Osteoblast (primary cell): ENCODE measurements at places on chromosomes 5 and 9.

- peaks cover 46% of the 10 kb centered on the region for H3K4me1 ChIP-seq
- H3K27ac ChIP-seq, result peak overlapping the region; percentile 96
- H3K27me3 ChIP-seq, result no peaks in the 10 kb centered on the region
- no peaks in the 10 kb centered on the region for H3K36me3 ChIP-seq
- no peak for DNase-seq
- no peak overlapping the region for H3K4me3 ChIP-seq
These were observed 34.7 kb upstream of the TGFBI start for GRCh38 chr5:135993880-135994636.

- H3K27me3 ChIP-seq, result no peaks in the 10 kb centered on the region
- H3K4me3 ChIP-seq, result no peak overlapping the region
- H3K36me3 ChIP-seq, result no peaks in the 10 kb centered on the region
- no peak for DNase-seq
These were observed 3.4 kb upstream of the IFNA10 start for GRCh38 chr9:21210311-21210710.

DNA sequence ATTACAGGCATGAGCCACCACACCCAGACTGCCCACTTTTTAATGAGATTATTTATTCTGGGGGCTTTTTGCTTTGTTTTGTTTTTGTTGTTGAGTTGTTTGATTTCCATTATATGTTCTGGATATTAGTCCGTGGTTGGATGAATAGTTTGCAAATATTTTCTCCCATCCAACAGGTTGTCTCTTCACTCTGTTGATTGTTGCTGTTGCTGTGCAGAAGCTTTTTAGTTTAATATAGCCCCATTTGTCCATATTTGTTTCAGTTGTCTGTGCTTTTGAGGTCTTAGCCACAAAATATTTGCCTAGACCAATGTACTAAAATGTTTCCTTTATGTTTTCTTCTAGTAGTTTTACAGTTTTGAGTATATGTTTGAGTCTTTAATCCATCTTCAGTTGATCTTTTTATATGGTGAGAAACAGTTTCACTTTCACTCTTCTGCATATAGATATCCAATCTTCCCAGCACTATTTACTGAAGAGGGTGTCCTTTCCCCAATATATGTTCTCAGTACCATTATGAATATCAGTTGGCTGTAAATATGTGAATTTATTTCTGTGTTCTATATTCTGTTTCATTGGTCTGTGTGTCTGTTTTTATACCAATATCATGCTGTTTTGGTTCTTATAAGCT is 30.2 kb upstream of the TBCA start:
- DNase-seq, result no peak
- H3K27me3 ChIP-seq, result no peaks in the 10 kb centered on the region
- no peaks in the 10 kb centered on the region for H3K36me3 ChIP-seq
- no peak overlapping the region for H3K27ac ChIP-seq

- DNase-seq, result peak; percentile 54
- no peaks in the 10 kb centered on the region for H3K36me3 ChIP-seq
- no peaks in the 10 kb centered on the region for H3K4me1 ChIP-seq
- no peaks in the 10 kb centered on the region for H3K27me3 ChIP-seq
- no peak overlapping the region for H3K27ac ChIP-seq
These were observed 87.6 kb downstream of the FREM1 start for GRCh38 chr9:14822666-14823065.

GRCh38 chr9:26159575-26160392 is 481.5 kb upstream of the TUSC1 start:
- no peaks in the 10 kb centered on the region for H3K27me3 ChIP-seq
- DNase-seq, result no peak
- H3K27ac ChIP-seq, result no peak overlapping the region

DNA sequence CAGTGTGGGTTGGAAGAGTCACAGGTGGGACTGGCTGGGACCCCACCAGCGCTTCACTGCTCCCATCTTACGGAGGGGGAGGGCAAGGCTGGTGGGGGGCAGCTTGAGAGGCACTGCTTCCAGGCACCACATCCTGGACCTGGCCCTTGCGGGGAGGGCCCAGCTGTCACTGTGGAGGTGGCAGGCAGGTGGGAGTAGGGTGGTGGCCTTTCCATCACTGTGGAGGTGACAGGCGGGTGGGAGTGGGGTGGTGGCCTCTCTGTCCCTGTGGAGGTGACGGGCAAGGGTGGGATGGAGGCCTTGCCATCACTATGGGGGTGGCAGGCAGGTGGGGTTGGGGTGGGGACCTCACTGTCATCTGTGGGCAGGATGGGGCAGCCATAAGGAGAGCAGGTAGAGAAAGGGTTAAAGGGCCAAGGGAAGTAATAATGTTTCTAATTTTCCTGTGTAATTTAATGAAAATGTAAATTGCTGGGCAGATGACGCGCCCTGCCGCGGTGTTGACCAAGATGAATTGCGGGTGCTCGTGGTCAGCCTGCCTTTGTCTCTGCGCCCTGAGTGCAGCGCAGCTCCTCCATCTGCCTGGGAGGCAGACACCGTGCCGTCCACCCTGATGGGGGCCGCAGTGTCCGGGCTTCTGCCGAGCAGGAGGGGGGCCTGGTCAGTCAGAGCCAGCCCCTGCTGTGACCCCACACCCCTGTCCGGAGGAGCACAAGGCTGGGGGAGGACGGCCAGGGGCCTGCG is 20.8 kb downstream of the RXRA start:
- H3K4me1 ChIP-seq, result peaks cover 18% of the 10 kb centered on the region
- DNase-seq, result no peak
- H3K4me3 ChIP-seq, result no peak overlapping the region
- no peaks in the 10 kb centered on the region for H3K36me3 ChIP-seq
- no peak overlapping the region for H3K27ac ChIP-seq
- H3K27me3 ChIP-seq, result no peaks in the 10 kb centered on the region

- no peak overlapping the region for H3K4me3 ChIP-seq
- H3K4me1 ChIP-seq, result no peaks in the 10 kb centered on the region
- H3K36me3 ChIP-seq, result no peaks in the 10 kb centered on the region
These were observed 1068.5 kb upstream of the COX7C start for GRCh38 chr5:85549229-85549628.

DNA sequence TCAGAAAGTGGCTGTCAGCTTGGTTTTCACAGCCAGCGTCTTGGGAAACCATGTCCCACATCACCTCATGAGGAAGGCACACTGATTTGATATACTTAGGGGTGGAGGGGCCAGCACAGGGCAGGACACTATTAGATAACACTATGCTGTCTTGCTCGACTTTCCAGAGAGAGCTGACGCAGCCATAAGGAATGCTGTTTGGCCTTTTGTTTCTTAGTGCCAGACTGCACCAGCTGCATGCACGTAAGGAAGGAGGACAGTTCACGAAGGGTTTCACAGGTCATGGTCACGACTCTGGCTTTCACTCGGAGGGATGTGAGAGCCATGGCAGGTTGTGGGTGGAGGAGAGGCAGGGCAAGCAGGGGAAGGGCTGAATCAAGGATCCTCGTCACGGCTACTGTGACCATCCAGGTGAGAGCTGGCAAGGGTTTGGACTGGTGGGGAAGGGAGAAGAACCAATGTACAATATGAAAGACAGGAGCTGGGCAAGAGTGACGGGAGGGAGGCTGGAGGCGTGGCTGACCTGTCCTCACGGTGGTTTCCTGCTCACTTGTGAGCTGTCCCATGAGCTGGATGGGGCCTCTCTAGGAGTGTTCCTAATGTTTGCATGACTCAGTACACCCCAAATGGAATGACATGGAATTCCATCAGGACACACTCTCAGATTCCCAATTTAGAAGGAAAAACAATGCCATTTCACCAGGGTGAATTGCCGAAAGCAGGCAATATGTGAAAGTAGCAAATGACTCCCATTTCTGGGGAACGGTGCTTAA is 61.7 kb downstream of the OTULIN start:
- no peaks in the 10 kb centered on the region for H3K27me3 ChIP-seq
- DNase-seq, result no peak
- H3K36me3 ChIP-seq, result peaks cover 34% of the 10 kb centered on the region
- peak overlapping the region; percentile 66 for H3K27ac ChIP-seq
- no peak overlapping the region for H3K4me3 ChIP-seq

GRCh38 chr9:93326056-93326455 is 125.4 kb upstream of the FAM120A start:
- no peaks in the 10 kb centered on the region for H3K36me3 ChIP-seq
- peaks cover 3% of the 10 kb centered on the region for H3K27me3 ChIP-seq
- no peak overlapping the region for H3K27ac ChIP-seq
- no peak for DNase-seq
- H3K4me1 ChIP-seq, result no peaks in the 10 kb centered on the region

GRCh38 chr5:79521156-79521555 is 7.2 kb upstream of the HOMER1 start:
- no peak for DNase-seq
- no peak overlapping the region for H3K4me3 ChIP-seq
- H3K27me3 ChIP-seq, result no peaks in the 10 kb centered on the region
- no peaks in the 10 kb centered on the region for H3K4me1 ChIP-seq
